ENCODE measurements at places on chromosomes 3 and 15.

GRCh38 chr3:29695643-29696198 is 414.9 kb downstream of the RBMS3 start:
- peak; percentile 97 for DNase-seq

- no peak for DNase-seq
These were observed 431.9 kb upstream of the AZI2 start for GRCh38 chr3:28780480-28780879.

DNA sequence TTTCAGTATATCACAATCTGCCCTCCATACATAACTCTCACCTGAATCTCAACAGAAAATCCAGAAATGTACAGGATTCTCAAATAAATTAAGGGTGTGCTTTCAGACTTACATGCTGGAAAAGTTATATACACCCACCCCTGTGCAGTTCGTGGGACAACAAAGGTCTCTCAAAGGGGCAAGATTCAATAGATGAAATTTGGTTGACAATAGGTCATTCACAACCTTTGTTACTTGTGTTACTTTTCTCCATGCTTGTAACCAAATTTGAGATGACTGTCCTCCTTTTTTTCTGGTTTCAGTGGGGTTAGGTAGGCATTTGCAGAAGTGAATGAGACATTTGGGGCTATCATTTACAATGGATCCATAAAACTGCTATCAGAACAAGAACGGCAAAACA is 72.7 kb downstream of the SETMAR start:
- no peak for DNase-seq

- DNase-seq: no peak
These were observed 375.9 kb downstream of the FOXP1 start for GRCh38 chr3:71207632-71208031.

- no peak for DNase-seq
These were observed 2.3 kb downstream of the B3GNT5 start for GRCh38 chr3:183255348-183255730.

DNA sequence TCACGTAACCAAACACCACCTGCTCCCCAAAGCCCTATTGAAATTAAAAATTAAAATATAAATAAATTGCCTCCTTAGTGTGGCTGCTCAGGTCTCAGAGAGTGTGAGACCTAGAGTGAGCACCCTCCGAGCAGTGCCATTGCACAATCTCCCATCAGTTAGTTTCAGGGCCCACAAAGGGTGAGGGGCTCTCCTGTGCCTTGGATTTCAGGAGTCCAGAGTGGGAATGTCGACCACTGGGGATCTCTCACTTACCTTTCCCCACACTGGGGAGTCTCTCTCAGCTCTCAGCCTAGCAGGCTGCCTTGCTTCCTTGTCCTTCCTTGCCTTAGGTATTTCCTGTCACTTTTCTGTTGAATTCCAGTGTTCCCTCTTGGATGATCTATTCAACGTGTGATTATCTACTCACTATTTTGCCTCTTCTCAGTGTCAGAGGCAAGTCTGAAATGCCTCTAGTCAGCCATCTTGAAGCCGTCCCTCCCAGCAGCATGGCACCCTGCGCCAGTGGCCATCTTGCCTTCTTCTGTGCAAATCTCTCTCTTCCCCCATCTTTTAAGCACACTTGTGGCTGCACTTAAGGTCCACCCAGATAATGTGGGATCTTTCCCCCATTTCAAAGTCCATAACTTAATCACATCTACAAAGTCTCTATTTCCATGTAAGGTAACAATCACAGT is 119.3 kb downstream of the LRRK1 start:
- DNase-seq: no peak

Measured in cardiac fibroblast (primary cell).